Activated T-helper 9 cell treated with anti-CD3 and anti-CD28 coated beads, Interleukin-2, amount 50 U/mL, for 16 hours (primary cell): ENCODE measurements at places on chromosomes 6 and 20.

DNA sequence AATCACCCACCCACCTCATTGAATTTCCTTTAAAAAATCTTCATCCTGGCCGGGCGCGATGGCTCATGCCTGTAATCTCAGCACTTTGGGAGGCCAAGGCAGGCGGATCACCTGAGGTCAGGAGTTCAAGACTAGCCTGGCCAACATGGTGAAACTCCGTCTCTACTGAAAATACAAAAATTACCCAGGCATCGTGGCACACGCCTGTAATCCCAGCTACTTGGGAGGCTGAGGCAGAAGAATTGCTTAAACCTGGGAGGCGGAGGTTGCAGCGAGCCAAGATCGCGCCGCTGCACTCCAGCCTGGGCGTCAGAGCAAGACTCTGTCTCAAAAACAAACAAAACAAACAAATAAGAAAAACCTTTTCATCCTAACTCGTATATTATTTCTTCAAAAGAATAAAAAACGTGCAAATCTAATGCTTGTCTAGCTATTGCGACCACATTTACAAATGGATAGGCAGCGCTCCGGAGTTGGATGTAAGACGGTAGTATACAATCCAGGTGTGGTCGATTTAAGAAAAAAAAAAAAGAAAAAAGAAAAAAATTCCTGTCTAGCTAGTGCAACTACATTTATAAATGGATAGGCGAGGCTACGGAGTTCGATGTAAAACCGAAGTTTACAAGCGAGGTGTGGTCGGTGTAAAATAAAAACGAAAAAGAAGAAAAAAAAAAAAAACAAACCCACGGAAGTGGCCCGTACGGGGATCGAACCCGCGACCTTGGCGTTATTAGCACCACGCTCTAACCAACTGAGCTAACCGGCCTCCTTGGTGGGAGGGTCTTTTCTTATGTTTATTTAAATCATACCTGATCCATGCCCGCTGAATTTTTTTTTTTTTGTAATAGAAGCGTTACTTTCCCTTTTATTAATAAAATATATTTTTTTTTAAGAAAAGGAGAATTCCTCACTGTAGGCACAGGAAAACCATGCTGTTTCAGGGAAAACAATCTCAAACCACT is 70.7 kb upstream of the PRSS16 start:
- DNase-seq, result peak; percentile 63

- no peak for DNase-seq
These were observed 52.5 kb downstream of the BCAS1 start for GRCh38 chr20:54017846-54018245.

DNA sequence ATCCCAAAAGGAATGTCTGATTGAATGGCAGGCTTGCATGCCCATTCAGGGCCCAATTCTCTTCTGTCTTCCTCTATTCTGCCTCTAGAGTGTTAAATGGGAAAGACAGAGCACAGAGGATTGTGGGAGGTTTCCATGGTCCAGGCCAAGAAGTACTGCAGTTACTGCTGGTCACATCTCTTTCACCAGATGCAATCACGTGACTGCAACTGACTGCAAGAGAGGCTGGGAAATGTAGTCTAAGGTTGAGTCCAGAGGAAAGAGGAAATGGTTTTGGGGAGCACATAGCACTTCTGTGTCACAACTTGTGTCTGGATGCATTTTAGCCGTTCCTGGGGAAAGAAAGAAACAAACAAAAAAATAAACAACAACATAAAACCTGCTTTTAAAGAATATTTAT is 336.4 kb upstream of the BTBD3 start:
- no peak for DNase-seq

DNA sequence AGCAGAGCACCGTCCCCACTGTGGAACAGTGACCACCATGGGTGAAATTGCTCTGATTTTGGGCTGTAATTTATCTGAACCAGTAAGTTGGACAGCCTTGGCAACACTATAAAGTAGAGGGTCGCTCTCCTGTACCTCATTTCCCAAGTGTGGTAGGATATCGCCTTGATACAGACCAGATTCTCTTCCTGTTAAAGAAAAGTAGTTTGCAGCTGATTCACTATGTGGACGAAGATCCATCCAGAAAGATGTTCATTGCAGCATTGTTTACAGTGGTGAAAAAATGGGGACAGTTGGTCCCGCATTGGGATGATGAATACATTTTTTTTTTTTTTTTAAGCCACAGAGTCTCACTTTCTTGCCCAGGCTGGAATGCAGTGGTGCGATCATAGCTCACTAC is 74.3 kb downstream of the SLX4IP start:
- no peak for DNase-seq

- DNase-seq, result no peak
These were observed 469.8 kb downstream of the BMP2 start for GRCh38 chr20:7237251-7237650.

DNA sequence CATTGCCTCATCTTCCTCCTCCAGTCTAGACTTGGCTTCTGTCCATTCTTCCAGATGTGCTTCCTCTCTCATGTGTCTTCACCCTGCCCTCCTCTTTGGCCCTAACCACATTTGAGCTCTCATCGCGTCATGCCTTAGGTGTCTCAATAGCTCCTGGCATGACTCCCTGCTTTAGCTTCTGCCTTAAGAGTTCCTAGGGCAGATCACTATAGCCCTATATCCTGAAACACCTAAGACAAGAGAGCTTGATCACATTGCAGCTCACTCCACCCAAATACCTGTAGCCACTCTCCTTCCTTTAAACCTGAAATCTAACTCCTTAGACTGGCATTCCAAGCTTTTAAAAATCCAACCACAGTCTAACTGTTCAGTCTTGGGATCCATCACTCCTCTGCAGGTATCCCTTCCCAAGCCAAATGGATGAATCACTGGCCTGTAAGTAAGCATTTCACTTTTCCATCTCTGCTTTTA is 69.0 kb upstream of the STXBP5 start:
- DNase-seq, result no peak

GRCh38 chr6:5270093-5270680 is 8.9 kb downstream of the FARS2 start:
- no peak for DNase-seq

- no peak for DNase-seq
These were observed 65.2 kb downstream of the GTF2H5 start for GRCh38 chr6:158233214-158233795.

DNA sequence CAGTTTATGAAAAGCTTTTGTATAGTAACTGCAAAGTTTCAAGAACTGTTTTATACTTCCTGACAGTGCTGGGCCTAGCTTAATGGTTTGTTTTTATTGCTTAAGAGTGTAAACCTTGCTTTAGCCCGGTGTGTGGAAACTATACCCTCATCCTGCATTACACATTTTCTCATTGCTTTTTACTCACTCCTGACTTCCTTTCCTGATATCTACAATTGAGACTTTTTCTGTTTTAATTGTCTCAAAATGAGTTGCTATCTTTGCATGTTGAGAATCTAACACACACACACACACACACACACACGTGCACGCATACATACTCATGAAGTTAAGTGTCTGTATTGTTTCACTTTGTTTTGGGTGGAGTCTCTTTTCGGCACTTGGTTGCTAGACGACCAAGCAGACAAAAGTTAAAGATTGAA is 16.7 kb downstream of the BMP2 start:
- no peak for DNase-seq

- DNase-seq, result no peak
These were observed 115.2 kb downstream of the PRND start for GRCh38 chr20:4836935-4837334.

DNA sequence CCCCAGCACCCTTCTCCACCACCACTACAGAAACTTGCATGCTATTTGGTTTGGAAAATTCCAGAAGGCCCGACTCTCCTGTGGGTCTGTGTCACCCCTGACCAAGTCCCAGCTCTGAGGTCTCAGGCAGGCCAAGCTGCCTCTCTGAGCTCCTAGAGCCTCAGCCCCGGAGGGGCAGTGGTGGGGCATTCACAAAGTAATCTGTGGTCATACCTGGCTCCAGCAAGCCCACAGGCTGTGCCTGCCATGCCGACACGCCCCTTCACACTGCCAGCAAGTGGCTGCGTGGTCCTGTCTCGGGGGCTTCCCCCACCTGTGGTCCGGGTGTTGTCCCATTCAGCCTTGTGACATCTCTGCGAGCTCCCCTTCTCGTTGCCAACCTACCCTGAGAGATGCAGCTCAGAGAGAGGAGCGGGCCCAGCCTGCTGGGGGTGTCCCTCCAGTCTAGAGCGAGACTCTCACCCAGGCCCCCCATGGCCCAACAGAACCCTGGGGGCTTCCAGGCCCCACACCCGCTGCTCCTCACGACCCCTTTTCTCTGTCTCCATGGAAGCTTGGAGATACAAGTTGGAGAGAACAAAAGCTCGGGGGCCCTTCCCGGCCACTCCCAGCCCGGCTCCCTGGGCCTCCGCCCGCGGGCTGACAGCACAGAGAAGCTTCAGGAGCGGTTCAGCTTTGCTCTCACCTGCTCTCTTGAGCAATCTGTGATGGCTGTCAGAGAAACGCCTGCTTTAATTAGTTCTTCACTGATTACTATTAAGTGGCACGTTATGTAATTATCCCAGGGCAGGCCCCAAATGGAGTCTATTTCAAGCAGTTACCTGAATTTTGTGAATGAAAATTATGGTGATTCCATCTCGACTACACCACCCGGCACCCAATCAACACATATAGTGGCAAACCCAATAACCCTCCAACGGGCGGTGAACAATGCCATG is 147.7 kb upstream of the PHACTR3 start:
- no peak for DNase-seq

DNA sequence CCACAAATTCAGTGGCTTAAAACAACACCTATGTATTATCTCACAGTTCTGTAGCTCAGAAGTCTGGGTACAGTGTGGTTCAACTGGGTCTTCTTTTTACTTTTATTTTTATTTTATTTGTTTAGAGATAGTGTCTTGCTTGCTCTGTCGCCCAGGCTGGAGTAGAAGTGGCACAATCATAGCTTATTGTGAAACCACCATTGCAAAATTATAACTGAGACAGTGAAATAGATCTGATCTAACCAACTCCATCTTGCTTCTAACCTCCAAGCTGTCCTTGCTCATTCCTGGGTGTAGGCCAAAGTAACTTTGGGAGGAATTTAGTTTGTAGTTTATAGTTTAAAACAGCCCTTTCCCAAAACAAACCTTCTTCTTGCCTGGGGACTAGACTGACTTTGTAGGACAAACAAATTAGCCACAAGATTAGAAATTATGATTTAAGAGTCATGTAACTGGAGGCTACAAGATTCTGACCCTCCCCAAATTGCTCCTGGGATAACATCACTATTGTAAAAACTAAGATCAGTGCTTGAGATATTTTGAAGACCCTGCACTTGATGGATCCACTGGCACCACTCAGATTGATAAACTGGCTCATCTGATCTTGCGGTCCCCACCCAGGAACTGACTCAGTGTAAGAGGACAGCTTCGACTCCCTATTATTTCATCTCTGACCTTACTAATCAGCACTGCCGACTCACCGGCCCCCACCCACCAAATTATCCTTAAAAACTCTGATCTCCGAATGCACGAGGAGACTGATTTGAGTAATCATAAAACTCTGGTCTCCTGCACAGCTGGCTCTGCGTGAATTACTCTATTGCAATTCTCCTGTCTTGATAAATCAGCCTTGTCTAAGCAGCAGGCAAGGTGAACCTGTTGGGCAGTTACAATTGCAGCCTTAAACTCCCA is 193.4 kb upstream of the CDYL start:
- DNase-seq, result no peak

GRCh38 chr20:20396794-20397193 is 28.9 kb downstream of the INSM1 start:
- no peak for DNase-seq

GRCh38 chr6:30790724-30791383 is 46.5 kb upstream of the IER3 start:
- DNase-seq, result no peak

GRCh38 chr6:37793067-37793466 is 26.5 kb upstream of the ZFAND3 start:
- DNase-seq, result no peak

DNA sequence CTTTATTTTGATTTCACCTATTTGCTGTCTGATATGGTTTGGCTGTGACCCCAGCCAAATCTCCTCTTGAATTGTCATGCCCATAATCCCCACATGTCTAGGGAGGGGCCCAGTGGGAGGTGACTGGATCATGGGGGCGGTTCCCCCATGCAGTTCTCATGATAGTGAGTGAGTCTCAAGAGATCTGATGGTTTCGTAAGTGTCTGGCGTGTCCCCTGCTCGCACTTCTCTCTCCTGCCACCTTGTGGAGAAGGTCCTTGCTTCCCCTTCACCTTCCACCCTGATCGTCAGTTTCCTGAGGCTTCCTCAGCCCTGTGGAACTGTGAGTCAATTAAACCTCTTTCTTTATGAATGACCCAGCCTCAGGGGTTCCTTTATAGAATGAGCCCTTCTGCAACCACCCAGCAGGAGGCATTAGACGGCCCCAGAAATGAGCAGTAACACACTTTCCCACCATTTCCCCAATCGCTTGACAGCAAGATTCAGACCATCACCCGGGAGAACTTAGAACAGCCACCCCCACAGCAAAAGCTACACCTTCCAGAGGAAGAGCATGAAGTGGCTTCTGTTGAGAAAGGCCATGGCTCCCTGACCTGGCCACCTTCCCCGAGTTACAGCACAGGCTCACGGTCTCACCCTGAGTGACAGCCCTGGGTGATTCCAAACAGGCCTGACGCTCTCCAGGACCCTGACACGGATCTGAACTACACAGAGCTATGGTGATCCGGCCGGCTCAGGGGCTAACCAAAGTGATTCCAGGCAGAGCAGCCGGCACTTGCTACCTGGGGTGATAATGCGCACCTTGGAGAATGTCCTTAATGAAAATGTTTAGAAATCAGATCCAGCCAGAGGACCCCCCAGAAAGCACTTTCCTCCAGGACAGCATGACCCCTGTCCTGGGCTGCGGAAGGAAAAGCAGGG is 131.2 kb upstream of the CDH4 start:
- DNase-seq, result no peak

DNA sequence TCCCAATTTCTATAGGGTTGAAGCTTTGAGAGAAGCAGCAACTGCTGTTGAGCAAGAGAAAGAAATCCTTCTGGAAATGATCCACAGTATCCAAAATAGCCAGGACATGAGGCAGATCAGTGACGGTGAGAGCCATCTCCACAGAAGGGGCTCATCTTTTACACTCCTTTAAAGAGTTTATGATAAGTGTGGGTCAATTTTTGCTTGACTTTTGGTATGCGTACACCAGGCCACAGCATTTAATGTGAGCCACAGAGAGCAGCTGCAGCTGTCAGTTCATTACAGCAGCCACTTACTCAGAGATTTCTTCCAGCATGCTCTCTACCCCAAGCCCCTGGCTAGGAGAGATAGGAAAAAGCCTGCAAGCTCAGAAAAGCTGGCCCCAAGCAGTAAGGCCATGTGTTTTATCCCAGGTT is 9.9 kb downstream of the BAG2 start:
- no peak for DNase-seq

DNA sequence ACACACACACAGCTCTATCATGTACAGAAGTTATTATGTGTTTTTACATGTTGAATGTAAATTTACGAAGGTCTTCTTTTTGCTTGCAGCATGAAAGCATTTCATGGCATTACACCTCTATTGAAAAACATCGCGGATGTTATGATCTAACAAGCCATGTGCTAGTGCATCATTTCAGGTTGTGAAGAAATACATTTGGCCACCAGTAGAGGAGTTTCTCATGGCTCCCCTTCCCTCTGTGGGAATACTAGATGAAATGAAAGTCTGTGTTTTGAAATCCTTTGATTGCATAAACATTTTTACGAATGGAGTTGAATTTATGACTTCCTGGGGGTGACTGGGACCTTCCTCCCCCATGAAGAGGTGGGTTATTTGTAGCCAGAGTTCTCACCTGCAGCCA is 17.7 kb downstream of the MAS1 start:
- DNase-seq, result no peak

- DNase-seq, result no peak
These were observed 44.2 kb downstream of the BMP6 start for GRCh38 chr6:7770111-7770510.
